ENCODE measurements at places on chromosomes 1 and 21. TPM values are rescaled to one million over a fixed set of nuclear protein-coding genes. Genes with fewer than 3 reads are reported as not detected.

CFHR1 gene
- not detected for total RNA-seq

MAN1C1 gene
- 53.7 TPM for total RNA-seq

DNA sequence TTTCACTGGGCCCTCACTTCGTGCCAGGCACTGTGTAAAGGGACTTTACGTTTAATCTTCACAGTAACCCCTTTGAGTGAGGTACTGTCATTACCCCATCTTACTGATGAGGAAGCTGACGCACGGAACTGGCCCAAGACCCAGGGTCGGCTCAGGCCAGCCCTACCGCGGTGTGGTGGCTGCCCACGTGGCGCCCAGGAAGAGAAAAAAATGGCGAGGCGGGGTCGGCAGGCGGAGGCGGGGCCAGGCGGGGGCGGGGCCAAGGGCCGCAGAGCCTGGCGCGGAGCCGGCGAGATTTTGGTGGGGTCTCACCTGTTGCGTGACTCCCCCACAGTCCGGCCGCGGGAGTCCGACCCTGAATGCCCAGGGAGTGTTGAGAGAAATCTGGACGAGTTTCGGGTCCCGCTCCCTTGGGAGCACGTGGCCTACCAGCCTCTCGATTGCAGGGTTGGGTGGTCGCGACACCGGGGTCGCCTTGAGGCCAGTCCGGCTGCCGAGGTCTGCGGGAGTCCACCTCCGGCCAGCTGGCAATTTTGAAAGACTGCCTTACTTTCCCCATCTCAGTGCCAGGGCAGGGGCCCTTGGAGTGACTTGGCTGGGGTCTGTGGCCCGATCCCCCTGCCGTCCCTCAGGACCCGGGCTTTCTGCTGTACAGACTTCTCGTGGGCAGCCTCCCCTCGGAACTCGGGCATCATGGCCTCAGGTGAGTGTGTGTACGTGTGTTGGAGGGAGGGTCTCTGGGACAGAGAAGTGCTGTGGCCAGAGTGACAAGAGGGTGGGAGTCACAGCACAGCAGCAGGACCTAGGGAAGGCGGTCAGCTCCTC is at the start of the genes AMPD2 and GNAT2:
Gene AMPD2 (plus strand): TSS at position 262 of the 825 bp plus-strand sequence. CDS start 1,339 bp downstream, outside the sequence.
Gene GNAT2 (minus strand): TSS at position 41 of the 825 bp plus-strand sequence. CDS start 6,746 bp downstream, outside the sequence.
- DNase-seq, result no peak

DNA sequence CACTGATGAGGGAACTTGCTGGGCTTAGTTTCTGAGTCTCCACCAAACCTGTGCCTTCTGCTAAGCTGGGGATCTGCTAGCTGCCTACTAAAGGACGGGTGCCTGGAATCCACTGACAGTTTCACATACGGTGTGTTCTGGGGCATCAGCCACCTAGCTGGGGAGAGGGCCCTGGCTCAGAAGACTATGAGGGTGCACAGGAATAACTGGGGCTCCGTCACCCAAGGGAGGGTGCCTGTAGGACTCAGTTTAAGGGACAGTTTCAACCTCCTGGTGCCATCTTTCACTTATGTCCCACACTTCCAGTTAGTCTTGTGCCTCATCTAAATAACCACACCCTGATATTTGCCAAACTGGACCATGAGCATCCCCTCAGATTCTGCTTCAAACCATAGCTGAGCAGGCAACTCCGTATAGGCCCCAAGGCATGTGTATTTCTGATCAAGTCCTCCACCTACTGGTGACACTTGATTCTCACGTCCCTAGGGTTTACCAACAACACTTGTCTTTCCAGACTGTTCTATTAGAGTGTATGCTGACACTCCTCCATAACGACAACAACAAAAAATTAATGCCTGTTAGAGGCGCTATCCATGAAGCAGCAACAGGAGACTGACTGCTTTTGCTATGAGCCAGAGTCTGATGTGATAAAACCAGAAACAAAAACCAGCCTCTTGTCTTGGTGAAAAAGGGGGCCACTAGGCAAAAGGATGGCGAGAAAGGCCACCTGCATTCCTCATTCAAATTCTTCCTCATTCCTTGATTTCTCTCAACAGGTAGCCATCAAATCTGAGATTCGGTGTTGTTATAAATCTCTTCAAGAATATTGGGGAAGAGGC is 55.0 kb upstream of the PAXBP1 start:
- no peak for DNase-seq

DNA sequence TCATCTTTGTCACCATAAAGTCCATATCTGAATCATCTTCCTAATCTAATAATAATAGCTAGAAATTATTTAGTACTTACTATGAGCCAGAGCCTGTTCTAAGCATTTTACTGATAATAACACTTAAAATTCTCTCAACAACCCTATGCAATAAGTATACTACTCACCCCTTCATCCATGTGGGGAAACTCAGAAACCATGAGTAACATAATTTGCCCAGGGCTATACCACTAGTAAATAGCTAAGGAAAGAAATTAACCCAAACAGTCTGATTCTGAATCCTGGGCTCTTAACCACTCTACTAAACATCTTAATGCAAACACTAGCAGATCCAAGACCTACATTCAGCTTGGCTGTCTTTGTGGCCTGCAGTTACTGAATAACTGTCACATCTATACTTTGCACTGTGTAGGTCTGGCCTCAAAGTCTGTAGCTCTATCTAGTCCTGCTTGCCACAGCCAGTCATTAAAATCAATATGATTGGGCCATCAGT is 394.8 kb upstream of the ESRRG start:
- no peak for DNase-seq

KRTAP21-2 gene
- not detected for total RNA-seq

DNA sequence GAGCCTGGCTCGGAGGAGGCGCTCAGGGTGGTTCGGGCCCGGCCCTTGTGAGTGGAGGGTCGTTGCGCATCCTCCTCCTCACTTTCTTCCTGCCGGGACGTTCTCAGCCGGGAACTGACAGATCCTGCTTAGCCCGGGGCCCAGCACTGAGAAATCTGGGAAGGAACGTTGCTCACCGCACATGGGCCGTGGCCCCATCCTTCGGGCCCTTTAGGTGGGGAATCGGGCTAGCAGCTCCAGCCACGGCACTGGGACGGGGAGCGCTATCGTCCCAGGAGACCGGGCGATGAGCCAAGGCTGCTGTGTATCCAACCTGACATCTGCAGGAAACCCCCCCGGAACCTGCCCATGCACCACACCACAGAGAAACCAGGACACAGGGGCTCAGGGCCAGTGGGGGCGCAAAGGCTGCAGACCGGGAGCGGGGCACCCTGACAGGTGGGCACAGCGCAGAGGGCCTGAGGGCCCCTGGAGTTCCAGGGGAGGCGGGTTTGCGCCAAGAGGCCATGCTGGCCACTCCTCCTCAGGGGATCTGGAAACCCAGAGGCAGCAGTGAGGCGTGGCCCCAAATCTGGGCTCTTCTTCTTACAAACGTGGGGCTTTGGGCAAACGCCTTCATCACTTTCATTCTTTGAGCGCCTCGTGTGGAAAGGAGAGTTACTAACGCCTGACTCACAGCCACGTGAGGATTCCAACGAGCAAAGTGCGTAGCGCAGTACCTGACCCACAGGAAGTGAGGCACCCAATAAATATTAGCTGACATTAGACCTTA is at the start of gene SH2D5:
Gene SH2D5 (minus strand): TSS at position 116 of the 772 bp plus-strand sequence. CDS start 4,659 bp downstream, outside the sequence.
- peak; percentile 68 for DNase-seq
